ENCODE measurements at places on chromosomes 6 and 20.
A peak's percentile ranks its signal among the peaks of the same experiment; 100 is the strongest.

DNA sequence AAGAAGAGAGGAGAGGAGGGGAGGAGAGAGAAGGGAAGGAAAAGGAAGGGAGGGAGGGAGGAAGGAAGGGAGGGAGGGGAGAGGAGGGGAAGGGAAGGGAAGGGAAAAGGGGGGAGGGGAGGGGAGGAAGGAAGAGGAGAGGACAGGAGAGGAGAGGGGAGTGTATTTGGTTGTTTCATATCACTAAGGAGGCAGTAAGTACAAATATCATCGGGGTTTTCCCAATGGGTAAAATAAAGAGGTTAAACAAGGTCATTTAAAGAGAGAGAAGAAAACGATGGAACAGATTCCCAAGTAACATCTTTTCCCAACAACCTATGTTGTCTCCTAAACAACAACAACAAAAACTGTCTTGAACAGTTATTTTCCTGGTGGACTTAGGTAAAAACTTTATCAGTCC, 43.6 kb downstream of the MBOAT1 start:
- no peak for DNase-seq

DNA sequence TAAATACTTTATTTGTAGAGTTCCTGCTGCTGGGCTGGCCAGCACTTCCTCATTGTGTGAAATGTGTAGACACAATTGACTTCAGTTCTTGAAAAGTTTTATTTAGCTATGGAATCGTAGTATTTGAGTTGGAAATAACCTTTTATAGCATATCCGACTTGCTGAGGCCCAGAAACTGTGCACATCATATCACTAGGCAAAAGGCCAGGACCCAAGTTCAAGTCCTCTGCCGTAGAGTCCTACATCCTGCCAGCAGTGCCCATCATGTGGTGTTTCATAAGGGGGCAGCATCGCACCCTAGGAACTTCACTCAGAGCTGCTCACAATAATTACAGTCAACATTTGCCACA, 207.7 kb upstream of the SNX9 start:
- DNase-seq, result no peak

GRCh38 chr6:38182426-38182825, 362.9 kb downstream of the ZFAND3 start:
- DNase-seq, result no peak

- no peak for DNase-seq
These were observed 58.6 kb downstream of the LIN28B start for GRCh38 chr6:105015482-105015881.

DNA sequence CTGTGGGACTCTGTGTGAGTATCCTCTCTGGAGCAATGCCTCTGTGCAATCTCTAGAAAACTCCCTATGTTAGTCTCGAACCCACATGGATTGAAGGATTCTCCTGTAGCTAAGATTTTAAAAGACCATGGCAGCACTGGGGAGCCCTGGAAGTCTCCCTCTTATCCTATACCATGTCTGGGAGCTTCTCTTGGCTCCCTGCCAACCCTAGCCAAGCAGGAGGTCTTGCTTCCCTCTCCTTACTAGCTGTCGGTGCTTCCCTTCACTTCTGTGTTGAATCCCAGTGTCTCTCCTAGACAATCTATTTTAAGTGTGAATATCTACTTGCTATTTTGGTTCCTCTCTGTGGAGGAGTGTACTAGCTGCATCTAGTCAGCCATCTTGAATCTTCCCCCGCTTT, 118.8 kb upstream of the NRN1 start:
- DNase-seq, result no peak

GRCh38 chr20:4835244-4836177, 113.8 kb downstream of the PRND start:
- no peak for DNase-seq

DNA sequence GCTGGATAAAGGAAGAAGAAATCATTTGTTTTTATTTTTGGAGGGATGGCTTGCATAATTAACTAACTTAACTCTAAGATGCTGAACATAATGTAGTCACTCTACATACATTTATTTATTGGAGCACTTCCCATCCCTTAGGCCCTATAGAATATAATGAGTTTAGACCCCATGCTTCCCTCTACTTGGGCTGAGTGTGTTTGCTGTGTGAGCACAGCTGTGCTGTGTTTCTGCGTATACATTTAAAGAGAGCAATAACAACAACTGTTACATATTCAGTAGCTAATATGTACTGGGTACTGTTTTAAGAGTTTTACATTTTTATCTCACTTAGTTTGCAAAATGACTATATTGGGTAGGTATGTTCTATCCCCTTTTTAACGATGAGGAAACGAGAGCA, 736.6 kb upstream of the NRSN1 start:
- DNase-seq, result no peak

GRCh38 chr6:45901767-45902650, 113.7 kb downstream of the CLIC5 start:
- DNase-seq, result no peak

DNA sequence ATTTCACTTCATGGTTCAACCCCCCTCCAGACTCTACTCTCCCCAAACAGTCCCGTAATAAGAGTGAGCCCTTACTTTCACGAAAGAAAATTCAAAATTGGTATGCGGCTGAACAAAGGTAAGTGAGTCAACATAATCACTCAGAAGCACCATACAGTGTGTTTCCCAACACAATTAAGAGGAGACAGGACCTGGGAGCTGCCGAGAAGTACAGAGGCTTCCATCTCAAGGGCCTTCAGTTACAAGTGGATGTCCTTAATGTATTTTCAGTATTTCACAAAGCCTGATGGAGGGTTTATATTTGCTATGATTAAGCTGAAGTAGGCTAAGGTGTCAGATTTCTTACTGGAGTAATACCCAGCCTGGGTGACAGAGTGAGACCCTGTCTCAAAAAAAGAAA, 51.1 kb downstream of the MYO6 start:
- DNase-seq, result peak; percentile 17

DNA sequence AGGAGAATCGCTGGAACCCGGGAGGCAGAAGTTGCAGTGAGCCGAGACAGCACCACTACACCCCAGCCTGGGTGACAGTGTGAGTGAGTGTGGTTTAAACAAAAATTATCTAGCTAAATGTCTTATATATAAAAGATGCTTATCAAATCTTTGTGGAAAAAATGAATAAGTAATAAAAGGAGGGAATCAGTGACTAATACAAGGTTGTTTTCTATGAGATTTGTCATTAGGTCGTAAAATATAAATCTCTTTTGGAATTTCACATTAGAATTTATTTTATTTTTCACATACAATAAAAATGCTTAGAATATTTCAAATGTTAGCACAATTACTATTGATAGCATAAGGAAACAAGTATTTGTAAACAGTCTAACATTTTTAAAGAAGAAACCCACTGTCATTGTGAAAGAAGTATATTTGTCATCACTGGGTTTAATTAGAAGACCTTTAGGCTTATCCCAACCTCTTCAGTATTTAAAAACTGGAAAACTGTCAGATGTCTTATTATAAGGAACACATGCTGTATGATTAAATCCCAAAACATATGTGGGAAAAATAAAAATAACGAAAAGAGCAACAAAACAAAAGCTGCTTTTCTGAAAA, 47.1 kb downstream of the ASCC3 start:
- no peak for DNase-seq

- DNase-seq, result no peak
These were observed 115.2 kb upstream of the GLP1R start for GRCh38 chr6:38933426-38933825.

GRCh38 chr20:8454137-8454712, 322.2 kb downstream of the PLCB1 start:
- peak; percentile 41 for DNase-seq

GRCh38 chr6:150766201-150766997, 99.1 kb upstream of the MTHFD1L start:
- peak; percentile 45 for DNase-seq

DNA sequence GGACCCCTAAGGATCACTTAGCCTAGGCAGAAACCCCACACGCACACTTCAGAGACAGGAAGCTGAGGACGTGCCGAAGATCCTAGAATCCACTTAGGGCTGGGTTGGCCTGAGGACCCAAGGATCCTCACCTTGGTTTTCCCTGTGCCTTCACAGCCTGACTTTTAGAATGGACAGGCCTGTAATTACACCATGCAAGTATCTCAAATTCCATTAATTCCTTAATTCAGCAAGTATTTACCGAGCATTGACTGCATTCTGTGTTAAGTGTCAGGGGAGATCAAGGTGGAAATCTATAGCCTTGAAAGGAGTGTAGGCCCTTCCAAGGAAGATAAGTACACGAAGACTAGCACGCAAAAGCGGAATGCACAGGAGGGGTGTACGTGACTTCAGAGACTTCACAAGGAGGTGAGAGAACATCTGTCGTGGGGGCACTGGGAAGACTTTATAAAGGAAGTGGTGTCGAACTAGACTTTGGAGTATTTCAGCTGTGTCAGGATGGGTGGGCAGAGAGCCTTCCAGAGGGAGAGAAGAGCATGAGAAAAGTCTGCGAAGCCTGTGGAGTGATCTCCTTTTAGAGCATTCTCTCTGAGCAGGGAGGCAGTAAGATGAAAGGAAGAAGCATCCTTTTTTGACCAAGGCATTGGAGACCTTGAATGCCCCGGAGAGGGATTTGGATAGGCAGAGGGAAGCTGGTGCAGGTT, 4.0 kb downstream of the DSP start:
- no peak for DNase-seq

Data from NCI-H2171 treated with DMSO at 0.1 percent for 48 hours (cell line).